ENCODE measurements at places on chromosomes 1 and 21.

DNA sequence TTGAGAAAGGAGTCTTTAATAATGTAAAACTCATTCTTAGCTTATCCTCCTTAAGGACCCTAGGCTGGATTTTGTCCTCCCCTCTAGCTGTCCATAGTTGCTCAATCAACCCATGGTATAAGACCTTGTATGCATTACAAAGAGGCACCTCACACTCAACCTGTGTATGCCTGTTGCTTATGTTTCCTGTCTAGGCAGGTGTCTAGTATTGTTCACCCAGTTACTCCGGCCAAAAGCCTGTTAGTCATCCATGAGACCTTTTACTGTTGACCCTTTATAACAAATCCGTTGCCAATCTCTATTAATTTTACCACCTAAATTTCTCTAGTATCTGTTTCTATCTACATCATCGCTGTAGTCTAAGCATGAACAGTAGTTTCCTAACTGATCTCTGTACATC lies 3.7 kb downstream of the LYPLAL1 start:
- DNase-seq, result no peak

DNA sequence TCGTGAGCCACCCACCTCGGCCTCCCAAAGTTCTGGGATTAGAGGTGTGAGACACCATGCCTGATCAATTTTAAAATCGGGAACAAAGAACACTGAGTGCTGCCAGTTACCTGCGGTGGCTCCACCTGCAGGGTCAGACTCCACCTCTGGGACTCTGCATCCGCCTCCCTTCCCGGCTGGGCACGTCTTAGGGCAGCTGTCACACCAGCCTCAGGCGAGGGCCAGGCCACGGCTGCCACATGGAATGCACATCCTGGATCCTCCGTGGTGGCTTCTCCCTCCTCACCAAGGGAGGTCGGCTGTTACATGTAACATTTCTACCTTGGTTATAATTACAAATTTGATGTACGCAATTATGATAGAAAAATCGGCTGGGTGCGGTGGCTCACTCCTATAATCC lies 5.9 kb upstream of the MXRA8 start:
- DNase-seq, result no peak

- no peak for DNase-seq
Observed at GRCh38 chr21:43933199-43933598, 68.2 kb downstream of the AGPAT3 start.

DNA sequence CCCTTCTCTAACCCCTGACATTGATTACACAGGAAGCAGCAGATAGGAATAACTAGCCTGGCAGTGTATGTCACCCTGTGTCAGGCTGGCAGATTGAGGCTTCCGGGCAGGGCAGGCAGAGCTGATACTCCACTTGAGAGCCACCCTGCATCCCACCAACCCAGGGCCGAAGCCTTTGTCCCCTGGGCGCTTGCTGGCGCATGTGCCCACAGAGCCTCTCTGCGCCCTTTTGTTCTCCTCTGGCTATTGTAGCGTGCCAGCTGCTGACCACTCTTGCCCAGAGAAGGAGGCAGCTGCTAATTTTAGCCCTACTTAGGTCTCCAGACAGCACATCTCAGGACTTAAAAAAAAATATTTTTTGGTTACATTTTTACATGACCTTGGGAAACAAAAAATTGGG lies 304.9 kb downstream of the HHAT start:
- no peak for DNase-seq

DNA sequence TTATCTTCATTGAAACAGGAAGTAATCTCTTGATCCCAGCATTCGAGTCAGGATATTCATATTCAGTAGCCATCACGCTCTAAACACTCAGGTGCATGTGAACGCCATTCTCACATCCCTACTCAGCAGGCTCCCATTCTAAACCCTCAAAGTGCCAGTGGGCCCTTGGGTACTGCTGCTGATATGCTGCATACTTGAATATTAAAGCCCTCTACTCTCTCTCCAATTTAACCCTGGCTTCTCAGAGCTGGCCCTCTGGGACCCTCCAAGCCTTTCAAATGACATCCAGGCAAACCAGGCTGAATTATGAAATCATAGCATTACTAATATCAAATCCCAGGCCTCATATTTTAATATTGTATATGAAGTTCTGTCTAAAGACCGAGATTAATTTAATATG lies 468.2 kb downstream of the NUF2 start:
- no peak for DNase-seq

DNA sequence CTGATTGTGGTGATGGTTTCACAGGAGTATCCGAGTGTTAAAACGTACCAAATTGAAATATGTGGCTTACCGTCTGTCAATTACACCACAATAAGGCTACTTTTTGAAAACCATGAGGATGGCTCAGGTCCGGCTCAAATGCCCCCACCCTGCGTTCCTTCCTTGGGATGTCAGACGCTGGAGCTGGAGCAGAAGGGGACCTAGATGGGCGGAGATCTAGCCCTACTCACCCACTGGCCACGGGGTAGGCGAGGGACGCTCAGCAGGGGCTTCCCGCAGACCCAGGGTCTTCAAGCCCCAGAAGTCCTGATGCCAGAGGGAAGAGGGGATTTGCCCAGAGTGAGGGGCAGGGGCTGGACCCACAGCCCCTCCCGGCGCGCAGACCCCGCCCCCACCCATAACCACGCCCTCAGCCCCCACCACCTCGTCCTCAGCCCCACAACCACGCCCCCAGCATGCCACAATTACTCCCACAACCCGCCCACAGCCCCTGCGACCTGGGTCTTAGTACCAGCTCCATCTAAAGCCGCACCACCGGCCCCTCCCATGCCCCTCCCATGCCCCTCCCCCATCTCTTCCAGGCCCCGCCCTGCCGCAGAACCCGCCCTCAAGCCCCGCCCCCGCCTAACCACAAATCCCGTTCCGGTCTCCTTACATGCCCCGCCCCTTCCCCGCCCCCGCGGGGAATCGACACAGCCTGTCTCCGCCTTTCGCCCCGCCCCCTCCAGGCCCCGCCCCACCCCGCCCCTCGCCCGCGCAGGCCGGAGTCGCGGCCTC lies at the start of gene LRRC3:
TSS of gene LRRC3 (plus strand) at position 764 of the 777 bp plus-strand sequence. CDS start 1,135 bp downstream, outside the sequence.
- no peak for DNase-seq

Data from KG1 (cell line).